Astrocyte of the cerebellum (primary cell): ENCODE measurements at places on chromosomes 4 and X.

DNA sequence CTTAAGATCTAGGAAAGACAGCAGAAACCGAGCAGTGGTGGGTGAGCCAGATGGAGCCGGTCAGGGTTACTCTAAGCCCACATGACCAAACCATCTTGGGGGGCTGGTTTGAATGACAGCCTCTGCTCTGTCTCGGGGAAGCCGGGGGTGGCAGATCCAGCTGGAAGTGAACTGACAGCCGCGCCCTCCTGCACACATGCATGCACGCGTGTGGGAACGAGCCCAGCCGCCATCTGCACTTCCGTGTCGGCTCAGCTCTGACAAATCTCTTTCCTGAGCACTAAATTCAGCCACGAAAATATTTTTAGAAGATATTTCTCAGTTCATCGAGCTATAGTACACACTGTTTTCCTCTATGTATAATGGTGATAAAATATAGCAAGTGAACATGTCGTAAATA, 115.5 kb downstream of the DCTD start:
- no peak for DNase-seq

- no peak for DNase-seq
Observed at GRCh38 chr4:70110917-70111316, 43.1 kb upstream of the PRR27 start.

DNA sequence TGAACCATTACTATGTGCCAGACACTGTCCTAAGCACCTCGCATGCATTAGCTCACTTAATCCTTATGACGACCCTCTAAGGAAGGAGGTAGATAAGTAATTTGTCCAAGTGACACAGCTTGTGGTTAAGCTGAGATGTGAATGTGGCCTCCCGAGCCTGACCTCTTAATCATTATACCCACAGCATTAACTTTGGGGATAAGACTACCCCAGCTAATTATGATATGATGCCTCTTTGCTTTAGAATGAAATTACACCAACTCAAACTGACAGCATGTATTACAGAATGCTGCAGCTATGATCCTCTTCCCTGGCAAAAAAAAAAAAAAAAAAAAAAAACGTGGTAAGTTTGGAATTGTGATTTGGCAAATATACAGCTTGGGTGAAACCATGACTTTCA, 53.5 kb downstream of the APBB2 start:
- DNase-seq: no peak

DNA sequence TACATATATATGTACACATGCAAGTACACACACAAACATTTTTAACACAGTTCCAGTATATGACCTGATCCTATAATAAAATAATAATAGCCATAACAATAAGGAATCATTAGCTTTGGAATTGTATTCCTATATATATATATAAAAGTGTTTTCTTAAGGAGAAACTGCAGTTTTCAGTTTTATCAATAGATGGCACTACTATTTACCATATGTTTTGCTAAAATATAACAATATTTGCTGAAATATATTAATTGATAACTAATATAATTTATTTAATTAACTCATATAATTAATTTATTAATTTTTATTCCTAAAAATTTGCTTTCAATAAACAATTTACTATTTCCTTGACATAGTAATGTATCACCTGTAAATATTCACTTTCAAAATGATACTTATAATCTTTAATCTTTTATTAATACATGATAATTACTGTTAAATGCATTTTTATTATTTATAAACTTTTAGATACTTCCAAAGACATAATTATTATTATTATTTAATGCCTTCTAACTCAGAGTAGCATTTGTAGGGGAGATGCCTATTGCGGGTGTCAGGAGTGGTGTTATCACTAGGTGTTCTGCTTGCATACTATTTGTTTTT, 599.5 kb downstream of the FSTL5 start:
- peak; percentile 20 for DNase-seq

GRCh38 chrX:118108304-118108703, 8.3 kb downstream of the KLHL13 start:
- DNase-seq: peak; percentile 23

- DNase-seq: peak; percentile 50
Observed at GRCh38 chrX:68832101-68832416, 3.2 kb downstream of the EFNB1 start.

- peak; percentile 8 for DNase-seq
Observed at GRCh38 chr4:156252358-156252921, 298.8 kb upstream of the CTSO start.

- no peak for DNase-seq
Observed at GRCh38 chr4:10944321-10944720, 259.8 kb upstream of the CLNK start.

- DNase-seq: peak; percentile 75
Observed at GRCh38 chr4:86302251-86302650, 57.6 kb downstream of the MAPK10 start.

- DNase-seq: no peak
Observed at GRCh38 chrX:13646154-13646549, 6.8 kb upstream of the TCEANC start.

DNA sequence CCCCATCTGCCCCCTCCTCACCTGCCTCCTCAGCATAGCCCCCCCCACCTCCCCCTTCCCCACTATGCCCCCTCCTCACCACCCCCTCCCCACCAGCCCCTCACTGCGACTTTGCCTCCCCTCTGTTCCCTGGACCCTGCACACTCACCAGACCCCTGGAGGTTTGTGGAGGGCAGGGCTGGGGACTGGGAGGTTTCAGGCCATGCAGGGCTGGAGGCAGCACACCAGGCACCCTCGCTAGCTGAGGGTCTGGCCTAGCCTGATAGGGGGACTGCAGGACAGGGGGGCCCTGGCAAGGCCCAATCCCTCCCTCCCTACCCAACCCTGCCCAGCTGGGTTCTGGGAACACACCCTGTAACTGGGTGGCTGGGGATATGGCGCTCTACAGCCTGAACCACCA, 28.0 kb downstream of the TACC3 start:
- no peak for DNase-seq

DNA sequence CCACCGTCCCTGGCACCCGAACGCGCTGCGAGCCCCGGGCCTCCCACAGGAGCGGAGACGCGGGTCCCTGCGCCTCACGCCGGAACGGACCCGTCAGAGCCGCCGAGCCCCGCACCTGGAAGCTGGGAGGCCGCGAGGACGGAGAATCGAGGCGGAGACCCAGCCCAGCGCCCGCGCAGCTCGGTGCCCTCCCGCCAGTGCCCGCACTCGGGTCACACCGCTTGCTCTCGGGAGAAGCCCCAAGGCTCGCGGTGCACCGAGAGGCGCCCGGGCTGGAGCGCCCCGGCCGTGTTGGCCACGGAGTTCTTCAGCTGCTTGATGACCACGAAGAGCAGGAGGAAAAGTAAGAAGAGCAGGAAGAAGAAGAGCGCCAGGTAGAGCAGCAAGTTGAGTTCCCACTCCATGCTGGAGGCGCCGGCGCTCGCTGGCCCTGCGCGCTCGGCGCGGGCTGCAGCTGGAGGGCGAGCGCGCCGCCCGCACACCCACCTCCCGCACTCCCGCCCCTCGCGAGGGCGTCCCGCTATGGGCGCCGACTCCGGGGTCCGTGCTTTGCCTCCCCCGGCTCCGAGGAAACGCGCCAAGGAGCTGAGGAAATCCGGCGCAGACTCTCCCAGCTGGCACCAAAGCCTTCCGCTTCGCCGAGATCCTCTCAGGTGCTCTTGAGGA, at the start of gene SMIM43:
TSS of gene SMIM43 (minus strand) at position 463 of the 666 bp plus-strand sequence. CDS start at position 404, 59 bp downstream.
- DNase-seq: no peak

DNA sequence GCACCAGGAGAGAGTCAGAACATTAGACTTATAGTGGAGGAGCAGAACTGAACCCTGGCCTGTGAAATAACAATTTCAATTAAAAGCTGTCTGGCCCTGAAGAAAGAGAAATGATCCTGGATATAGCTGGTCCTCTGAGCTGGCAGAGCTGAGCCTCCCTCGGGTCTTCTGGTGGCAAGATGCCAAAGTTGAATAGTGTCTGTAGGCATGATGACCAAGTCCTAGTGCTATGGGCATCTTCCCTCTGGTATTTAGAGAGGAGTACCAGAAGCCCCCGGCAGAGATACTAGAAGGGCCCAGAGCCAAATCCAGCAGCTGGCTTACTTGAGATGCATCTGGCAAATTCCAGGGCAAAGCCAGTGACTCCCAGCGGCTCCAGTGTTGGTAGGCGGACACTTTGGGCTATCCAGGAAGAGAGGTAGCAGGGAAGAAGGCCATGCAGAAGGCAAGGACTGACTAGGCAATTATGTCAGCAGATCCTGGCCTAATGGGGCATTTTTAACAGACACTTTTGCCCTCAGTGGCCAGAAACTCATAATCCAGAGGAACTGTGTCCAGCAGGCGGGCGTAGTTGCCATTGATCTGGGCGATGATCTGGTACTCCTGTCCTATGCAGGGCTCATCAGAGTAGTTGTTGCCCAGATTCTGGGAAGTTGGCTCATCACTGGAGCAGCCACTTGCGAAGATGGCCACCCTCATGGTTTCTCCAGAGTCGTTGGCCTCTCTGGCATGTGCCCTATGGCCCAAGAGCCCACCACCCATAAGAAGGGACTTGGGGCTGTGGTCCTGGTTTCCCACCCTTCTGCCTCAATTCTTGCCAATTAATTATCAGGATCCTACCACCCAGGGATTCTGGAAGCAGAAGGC, 17.9 kb downstream of the VSIG4 start:
- no peak for DNase-seq

DNA sequence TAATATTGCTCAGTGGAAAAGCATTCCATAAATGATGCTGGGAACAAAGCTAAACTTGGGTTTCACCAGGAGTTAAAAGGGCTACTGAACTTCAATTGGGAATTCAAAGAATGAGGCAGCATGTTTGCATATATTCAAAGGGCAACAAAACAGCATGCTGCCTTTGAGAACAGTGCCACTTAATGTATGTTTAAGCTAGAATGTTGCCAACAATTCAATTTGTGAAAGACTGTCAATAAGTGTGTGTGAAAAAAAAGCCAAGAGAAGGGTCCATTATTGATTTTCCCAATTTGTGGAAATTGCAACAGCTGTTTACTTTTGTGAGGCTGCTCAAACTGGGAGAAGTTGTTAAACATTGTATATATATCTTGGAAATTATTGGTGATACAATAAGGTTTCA, 701.9 kb upstream of the ACTRT1 start:
- DNase-seq: no peak

DNA sequence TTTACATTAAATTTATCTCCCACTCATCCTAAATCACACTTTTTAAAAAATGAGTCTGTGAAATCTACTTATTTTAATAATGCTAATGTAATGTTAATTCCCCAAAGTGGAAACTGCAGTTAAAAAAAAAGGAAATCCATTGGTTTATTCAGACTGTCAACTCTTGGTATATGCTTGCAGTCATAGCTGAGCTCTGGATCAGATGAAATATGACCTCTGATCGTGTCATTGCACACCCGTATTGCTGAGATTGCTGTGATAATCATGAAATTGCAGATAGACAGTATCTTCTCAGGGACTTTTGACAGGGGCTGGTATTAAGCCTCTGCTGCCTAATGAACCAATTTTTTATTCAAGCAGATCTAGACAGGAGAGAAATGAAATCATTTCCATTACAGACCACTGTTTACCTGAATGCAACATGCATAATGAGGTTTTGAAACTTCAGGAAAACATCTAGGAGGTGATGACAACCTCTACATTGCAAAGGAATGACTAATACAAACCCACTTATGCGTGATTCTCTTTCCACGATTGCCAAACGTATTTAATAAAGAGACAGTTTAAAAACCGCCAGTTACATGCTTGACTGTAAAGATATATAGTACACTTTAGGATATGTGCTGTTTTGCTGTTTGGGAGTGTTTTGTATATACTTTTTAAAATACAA, 138.3 kb upstream of the PUDP start:
- no peak for DNase-seq

GRCh38 chr4:54683616-54684346, 26.0 kb downstream of the KIT start:
- no peak for DNase-seq

- DNase-seq: no peak
Observed at GRCh38 chr4:808860-809570, 16.9 kb downstream of the CPLX1 start.

DNA sequence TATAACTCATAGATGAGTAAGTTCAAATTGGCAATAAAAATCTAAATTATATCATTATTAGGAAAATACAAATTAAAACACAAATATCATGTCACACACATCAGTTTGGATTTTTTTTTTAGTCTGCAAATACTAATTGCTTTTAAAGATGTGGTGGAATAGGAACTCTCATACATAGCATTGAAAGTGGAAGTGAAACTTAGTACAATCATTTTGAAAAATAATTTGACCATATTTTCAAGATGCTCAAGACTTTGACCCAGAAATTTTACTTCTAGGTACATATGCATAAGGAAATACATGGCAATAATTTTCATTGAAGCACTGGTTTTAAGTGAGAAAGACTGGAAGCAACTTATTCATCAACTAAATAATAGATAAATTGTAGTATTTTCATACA, 147.5 kb upstream of the SMIM31 start:
- no peak for DNase-seq

- no peak for DNase-seq
Observed at GRCh38 chr4:99148550-99148949, 4.5 kb upstream of the ADH4 start.

- no peak for DNase-seq
Observed at GRCh38 chr4:6233929-6234328, 33.6 kb upstream of the JAKMIP1 start.

GRCh38 chr4:37821953-37822605, 4.4 kb upstream of the PGM2 start:
- no peak for DNase-seq

GRCh38 chr4:118767109-118767508, 68.8 kb downstream of the SEC24D start:
- no peak for DNase-seq

GRCh38 chr4:100314057-100314456, 123.8 kb upstream of the DDIT4L start:
- no peak for DNase-seq

DNA sequence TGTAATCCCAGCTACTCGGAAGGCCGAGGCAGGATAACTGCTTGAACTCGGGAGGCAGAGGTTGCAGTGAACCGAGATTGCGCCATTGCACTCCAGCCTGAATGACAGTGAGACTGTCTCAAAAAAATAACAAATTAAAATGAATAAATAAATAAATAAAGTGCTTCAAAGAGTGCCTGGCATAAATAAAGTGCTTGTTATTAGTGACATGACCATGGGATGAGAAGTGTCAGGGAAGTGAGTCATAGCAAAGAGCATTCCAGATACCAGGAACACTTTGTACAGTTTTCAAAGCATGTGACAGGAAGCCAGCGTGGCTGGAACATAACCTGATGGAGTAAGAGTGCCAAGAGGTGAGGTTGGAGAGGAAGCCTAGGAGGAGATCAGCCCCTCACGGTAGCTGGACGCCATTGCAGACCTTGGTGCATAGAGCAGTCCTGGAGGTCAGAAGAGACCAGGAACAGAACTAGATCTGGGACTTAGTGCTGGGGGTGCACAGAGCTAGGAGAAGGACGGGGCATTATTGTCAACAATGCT, 6.0 kb upstream of the WDR13 start:
- no peak for DNase-seq
